ENCODE measurements at places on chromosomes 16 and 17.

DNA sequence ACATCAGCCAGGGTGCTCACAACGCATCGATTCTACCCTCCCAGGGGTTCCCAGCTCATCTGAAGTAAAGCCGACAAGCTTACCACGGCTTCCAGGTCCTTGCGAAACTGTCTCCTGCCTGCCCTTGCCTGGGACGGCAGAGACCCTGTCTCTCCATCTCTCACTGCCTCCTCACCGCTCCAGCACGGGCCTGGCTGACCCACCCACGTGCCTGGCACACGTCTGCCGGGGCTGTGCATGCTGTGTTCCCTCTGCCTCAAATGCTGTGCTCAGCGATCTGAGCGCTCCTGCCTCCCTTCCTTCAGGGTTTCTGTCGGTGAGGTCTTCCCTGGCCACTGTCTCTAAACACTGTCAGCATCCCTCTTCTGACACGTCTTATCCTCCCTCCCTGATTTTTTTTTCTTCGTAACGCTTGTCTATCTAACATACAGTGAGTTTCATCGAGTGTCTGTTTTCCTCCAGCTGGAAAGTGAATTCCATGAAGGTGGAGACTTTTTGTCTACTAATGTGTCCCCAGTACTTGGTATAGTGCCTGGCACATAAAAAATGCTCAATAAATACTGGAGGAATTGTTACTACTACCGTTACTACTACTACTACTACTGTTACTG is 208.4 kb downstream of the IRF8 start:
- no peak for DNase-seq

DNA sequence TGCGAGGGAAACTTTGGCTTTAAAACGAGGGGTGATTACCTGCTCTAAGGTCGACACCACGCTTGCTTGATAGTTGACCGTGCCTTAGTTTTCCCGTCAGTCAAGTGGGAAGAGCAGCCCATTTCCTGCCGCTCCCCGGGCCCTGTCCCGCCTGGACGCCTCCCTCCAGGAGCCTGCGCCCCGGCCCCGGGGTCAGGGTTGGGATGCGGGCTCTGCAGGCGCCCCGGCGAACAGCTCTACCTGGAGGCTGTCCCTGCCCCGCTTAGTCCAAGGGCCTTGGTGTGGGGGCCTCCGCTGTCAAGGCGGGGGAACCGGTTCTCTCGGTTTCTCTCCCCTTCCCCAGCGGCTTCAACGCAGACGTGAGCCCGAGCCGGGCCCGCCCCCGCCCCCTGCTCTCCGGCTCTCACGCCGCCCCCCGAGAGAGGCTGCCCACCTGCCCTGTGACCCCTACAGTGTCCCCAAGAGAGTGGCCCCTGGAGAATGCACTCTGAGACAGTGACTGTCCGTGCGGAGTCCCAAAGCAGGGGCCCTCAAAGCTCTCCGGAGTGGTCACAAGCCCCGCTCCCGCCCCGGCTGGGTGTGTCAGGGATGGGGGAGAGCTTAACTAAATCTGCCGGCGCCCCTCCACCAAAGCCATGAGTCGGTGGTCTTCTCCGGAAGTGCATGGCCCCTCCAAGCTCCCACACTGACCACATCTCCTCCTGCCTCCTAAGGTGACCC is 117.4 kb upstream of the SMURF2 start:
- DNase-seq: no peak

- no peak for DNase-seq
Measured at GRCh38 chr17:17279316-17279715, 1.7 kb downstream of the COPS3 start.

- DNase-seq: no peak
Measured at GRCh38 chr17:67290711-67291291, 45.8 kb upstream of the HELZ start.

DNA sequence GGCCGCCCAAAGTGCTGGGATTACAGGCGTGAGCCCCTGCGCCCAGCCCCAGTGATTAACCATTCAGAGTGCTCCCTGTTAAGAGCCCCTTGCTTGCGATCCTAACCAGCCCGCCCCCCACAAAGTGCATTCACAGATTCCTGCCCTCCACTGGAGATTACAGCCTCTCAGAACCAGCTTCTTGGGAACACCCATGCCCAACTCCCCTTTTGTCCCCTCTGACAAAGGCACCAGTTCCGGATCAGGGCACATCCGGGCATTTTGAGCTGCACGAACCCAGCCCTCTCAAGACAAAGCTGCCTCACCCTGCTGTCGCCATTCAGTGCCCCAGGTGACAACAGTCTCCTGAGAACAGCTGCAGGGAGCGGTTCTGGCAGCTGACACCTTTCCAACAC is 848 bp upstream of the KRT19 start:
- no peak for DNase-seq

DNA sequence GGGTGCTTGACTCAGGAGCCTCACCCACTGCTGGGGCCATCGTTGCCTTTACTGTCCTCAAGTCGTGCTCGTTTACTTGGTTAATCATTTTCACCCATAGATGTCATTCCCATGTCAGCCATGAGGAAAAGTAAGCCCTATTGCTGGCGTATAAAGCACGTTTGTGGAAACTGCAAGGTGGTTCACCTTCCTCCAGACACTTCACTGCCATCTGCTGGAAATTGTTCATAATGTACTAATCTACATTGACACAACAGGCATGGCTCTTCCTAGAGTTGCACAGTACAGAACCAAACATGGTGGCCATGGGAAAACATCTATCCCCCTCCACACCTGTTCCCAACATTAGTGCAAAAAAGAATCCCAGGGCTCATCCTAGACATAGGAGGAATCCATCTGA is 116.6 kb downstream of the ZNF18 start:
- no peak for DNase-seq

GRCh38 chr17:65536573-65537342 is 24.7 kb downstream of the AXIN2 start:
- no peak for DNase-seq

- DNase-seq: no peak
Measured at GRCh38 chr16:17552351-17552750, 81.6 kb upstream of the XYLT1 start.

- no peak for DNase-seq
Measured at GRCh38 chr17:66373944-66374817, 71.8 kb downstream of the PRKCA start.

DNA sequence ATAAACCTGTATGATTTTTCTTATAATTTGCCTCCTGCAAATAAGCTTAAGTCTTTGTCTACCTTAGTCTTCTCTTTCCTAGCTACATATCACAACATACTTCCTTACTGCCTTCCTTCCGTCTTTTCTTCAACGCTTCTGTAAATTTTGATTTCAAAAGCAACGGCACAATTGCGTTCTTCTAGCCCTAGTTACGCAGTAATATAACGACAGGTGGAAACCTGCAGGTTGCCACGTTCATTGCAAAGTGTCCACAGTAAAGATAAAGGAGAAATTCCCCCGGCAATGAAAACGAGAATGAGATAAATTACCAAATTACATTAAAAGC is 546 bp upstream of the PSMD7 start:
- DNase-seq: no peak

DNA sequence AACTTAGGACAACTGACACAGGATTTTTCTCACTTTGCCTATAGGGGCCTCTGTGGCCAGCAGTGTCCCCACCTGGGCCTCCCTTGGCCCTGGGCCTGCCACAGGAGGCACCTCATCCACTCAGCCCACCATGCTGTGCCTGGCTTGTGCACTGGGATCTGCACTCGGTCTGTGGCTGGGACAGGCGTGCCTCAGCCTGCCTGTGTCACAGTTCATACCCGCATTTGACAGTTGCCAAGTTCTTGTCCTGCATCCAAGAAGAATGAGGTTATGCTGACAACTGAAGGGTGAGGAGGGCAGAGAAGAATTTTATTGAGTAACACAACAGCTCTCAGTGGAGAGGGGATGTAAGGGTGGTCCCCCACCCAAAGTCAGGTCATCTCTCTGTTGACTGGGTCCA is 36.0 kb downstream of the ZFP90 start:
- no peak for DNase-seq

GRCh38 chr17:45006927-45007461 is 38.9 kb upstream of the C1QL1 start:
- no peak for DNase-seq

DNA sequence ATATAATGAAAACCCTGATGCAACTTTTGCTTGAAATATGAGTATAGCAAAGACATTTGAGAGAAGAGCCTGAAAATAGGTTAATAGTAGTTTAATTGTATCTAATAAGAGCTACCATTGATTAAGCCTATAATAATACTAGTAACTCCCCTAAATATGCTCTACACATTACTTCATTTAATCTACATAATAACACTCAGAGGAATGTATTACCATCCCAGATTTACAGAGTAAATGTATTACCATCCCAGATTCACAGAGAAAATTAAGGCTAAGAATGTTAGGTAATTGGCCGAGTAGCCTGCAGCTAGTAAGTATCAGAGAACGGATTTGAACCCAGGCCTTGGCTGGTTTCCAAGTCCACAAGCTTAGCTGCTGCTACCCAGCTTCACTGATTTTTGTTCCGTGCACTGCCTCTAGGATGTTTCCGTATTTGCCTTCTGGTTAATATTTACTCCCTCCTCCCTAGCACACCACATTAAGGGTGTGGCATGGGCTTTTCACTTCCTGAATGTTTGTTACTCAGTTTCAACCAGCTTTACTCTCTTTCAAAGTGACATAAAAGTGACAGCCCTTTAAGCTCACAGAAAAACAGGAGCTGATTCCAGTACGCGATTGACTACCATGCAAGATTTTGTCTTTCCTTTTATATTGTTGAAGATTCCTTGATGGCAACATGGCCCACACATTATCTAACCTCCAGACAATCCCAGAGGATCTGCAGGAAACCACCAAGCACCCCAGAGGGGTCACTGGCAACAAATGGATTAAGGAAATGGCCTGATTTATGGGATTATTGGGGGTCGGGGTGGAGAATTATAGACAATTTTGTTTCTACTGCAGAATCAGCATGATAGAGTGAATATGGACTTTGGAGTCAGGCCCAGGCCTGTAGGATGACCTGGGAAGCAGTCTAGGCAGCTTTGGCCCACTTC is 26.7 kb upstream of the TOX3 start:
- DNase-seq: no peak

- DNase-seq: no peak
Measured at GRCh38 chr17:75832652-75833400, 11.4 kb downstream of the UNC13D start.

- no peak for DNase-seq
Measured at GRCh38 chr16:15487336-15488284, 53.2 kb downstream of the BMERB1 start.

GRCh38 chr17:41415411-41415810 is 9.0 kb downstream of the KRT37 start:
- no peak for DNase-seq

DNA sequence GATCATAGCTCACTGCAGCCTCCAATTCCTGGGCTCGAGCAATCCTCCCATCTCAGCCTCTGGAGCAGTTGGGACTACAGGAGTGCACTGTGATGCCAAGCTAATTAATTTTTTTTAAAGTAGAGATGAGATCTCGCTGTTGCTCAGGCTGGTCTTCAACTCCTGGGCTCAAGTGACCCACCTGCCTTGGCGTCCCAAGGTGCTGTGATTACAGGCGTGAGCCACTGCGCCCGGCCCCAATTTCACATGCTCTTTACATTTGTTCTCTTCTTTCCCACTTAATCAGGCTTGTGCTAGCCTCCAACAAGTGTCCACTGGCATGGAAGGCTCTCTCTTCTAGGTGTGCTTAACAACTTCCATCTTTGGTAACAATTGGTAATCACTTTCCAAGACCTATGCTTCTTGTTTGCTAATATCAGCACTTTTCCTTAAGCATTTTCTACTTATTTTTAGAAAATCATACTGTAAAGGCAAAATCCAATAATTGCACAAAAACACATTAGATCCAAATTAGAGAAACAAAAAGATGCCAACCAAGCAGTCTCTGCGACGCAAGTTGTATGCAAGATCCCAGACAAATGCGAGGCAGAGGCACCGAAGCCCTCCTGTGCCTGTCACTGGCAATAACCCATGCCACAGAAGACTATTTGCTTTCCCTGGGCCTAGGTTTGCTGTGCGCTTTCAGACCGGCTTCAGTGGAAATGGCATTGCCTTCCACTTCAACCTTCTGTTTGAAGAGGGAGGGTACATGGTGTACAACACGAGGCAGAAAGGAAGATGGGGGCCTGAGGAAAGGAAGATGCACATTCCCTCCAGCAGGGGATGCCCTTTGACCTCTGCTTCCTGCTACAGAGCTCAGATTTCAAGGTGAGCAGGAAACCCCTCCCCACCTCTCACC is 52.6 kb downstream of the NOS2 start:
- DNase-seq: no peak

GRCh38 chr16:82470620-82471152 is 156.1 kb upstream of the CDH13 start:
- DNase-seq: no peak

- DNase-seq: no peak
Measured at GRCh38 chr17:49445591-49445990, 30.9 kb upstream of the PHB1 start.

DNA sequence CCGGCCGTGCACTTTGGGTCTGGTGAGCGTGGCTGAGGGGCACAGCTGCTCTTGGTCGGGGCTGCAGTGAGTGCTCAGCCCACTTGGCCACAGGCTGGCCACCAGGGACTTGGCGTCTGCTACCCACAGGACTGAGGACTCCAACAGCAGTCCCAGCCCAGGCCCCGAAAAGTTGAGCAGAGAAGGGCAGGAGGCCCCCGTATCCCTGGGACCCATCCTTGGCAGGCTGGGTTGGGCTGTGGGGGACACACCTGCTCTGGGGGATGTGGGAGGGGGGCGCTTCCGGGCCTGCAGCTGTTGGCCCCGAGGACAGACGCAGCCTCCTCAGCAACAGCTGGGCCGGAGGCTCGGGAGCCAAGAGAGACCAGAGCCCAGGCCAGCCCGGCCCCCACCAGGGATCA is 19.4 kb upstream of the SSTR5 start:
- no peak for DNase-seq
